ENCODE measurements at places on chromosomes 11 and 22. TPM values are rescaled to one million over a fixed set of nuclear protein-coding genes. Genes with fewer than 3 reads are reported as not detected.

DNA sequence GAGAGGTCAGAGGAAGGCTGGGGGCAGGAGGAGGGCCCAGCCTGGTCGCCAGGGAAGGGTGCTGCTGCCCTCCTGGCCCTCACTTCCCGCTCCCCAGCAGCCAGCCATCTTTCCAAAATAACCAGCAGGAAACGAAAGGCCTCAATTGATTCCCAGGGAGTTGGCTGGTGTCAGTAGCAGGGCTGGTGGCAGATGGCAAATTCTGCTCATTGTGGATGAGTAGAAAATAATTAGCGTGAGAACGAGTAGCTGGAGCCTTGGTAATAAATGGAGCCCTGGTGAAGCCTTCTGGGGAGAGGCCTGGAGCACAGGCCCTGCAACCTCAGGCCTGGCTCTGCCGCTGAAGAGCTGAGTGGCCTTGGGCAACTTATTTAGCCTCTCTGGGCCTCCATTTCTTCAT lies 31.3 kb downstream of the DAGLA start:
- no peaks in the 10 kb centered on the region for H3K27me3 ChIP-seq
- no peak overlapping the region for H3K27ac ChIP-seq
- H3K36me3 ChIP-seq = no peaks in the 10 kb centered on the region
- DNase-seq = no peak

DNA sequence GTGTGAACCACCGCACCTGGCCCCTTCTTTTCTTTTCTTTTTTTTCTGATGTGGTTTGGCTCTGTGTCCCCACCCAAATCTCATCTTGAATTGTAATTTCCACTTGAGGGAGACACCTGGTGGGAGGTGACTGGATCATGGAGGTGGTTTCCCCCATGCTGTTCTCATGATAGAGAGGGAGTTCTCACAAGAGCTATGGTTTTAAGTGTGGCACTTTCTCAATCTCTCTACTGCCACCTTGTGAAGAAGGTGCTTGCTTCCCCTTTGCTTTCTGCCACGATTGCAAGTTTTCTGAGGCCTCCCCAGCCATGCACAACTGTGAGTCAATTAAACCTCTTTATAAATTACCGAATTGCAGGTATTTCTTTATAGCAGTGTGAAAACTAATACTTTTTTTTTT lies 4.9 kb upstream of the TCN2 start:
- no peaks in the 10 kb centered on the region for H3K36me3 ChIP-seq
- peaks cover 13% of the 10 kb centered on the region for H3K4me1 ChIP-seq
- DNase-seq = no peak
- no peak overlapping the region for H3K27ac ChIP-seq
- H3K4me3 ChIP-seq = no peak overlapping the region

The USP2 gene
- 0.51 TPM for total RNA-seq

The OR8G1 gene
- not detected for total RNA-seq

The MIOX gene
- not detected for total RNA-seq
